ENCODE measurements at places on chromosomes 5 and 9.

DNA sequence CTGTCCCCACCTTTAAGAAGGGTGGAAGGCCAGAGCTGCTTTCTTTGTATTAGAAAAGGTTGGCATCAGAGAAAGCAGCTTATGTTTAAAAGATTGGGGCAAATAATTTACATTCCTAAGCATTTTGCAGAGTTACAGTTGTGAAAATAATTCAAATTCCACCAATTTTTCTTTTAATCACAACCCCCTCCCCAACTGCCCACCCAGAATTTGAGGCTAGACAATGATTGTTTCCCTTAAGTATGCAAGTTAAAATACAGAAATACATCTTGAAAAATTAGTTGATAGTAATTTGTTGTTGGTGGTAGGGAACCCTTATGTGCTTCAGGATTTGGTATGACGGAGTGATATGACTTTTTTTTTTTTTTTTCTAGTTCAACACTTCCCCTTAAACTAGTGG, 133.0 kb downstream of the ZSWIM6 start:
- DNase-seq, result no peak

GRCh38 chr9:130891688-130892476, 4.7 kb downstream of the QRFP start:
- DNase-seq, result no peak

GRCh38 chr9:124197177-124198095, 60.3 kb upstream of the NEK6 start:
- DNase-seq, result peak; percentile 86

DNA sequence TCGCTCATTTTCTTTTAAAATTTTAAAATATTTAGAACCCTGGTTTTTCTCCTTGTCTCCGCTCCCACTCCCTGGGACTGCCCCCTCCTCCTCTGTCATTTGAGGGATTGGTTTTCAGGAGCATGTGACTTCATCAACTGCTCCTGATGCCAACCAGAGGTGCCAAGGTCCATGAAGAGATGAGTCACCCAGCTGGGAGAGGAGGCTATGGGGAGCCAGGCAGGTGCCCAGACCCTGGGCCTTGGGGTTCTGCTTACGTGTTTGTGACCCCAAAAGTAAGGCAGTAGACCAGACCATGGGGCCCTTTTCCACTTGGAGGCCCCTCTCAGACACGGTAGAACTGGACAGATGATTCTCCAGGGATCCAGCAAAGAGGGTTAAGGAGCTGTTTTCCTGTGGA, 167.0 kb downstream of the FGF18 start:
- DNase-seq, result no peak

DNA sequence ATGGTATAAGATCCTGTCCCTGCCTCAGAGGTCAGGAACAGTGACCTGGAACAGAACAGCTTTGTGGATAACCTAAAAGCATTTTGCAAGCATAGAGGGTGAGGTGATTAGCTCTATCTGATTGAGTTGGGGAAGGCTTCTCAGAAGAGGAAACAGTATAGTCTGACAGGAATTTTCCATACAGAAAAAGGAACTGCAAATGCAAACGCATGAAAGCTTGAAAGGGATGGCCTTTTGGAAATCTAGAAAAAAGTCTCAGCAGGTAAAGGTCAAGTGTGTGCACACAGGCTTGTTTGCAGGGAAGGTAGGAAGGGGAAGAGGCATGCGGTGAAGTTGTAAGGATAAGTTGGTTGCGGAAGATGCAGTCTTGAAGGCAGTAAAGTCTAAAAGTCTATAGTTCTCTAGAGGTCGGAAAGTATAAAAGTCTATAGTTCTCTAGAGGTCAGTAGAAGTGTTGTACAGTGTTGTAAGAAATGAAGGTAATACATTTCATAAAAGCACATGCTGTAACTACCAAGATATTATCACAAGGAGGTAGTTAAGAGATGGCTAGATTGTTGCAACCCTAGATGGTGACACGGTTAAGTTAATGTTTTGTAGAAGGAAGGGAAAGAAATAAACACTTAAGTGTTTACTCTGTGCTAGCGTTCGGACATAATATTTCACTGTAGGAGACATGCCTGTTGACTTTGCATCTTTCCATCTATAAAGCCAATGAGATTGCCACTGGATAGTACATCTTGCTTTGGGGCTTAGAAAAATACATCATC, 16.7 kb upstream of the HSPB3 start:
- DNase-seq, result no peak

DNA sequence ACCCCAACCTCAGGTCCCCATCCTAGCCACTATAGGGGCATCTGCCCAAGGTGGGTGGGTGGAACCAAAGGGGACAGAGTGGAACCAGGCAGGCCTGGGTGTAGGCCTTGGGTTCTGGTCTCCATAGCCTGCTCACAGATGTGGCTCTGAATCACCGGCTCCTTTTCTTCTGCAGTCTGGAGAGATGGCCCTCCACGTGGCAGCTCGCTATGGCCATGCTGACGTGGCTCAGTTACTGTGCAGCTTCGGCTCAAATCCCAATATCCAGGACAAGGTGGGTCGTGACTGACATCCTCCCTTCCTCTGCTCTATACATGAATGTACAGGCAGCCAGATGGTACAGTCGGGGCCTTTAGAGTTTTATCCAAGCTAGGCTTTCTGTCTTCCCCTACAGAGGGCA, 77.3 kb upstream of the CTSL start:
- DNase-seq, result no peak

GRCh38 chr5:105034401-105034763, 1471.8 kb upstream of the NUDT12 start:
- DNase-seq, result no peak

- no peak for DNase-seq
Measured at GRCh38 chr5:61401726-61402125, 69.7 kb downstream of the ZSWIM6 start.

DNA sequence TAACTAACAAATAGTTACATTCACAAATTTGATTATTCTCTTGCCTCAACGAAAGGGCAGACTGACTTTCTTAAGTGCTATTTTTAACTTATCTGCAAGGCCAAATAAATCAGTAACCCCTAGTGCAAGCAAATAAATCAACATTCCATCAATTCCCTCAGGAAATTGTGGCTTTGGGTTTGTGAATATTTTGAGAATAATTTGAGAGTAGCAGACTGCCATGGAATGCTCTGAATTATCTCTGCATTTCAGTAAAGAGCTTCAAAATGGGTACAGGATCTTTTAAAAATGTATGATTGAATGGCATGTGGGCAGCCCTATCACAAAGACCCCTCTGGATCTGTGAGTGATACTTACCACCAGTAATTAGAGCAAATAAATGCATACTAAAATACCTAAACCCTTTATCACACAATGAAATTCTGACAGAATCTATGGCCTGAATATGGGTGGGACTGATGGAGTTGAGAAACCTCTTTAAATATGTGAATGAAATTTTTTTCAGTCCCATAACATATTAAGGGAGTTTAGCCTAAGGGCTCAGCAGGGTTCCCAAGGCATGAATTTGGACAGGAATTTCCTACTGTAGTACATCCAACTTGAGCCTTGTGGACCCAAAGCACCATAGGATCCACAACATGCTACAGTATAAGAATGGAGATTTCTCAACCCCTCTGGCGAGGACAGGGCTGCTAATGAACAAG, 92.5 kb upstream of the ITGA2 start:
- no peak for DNase-seq

- DNase-seq, result peak; percentile 28
Measured at GRCh38 chr5:143396353-143396940, 7.0 kb downstream of the NR3C1 start.

- DNase-seq, result no peak
Measured at GRCh38 chr5:55997742-55998351, 3.1 kb upstream of the IL6ST start.

DNA sequence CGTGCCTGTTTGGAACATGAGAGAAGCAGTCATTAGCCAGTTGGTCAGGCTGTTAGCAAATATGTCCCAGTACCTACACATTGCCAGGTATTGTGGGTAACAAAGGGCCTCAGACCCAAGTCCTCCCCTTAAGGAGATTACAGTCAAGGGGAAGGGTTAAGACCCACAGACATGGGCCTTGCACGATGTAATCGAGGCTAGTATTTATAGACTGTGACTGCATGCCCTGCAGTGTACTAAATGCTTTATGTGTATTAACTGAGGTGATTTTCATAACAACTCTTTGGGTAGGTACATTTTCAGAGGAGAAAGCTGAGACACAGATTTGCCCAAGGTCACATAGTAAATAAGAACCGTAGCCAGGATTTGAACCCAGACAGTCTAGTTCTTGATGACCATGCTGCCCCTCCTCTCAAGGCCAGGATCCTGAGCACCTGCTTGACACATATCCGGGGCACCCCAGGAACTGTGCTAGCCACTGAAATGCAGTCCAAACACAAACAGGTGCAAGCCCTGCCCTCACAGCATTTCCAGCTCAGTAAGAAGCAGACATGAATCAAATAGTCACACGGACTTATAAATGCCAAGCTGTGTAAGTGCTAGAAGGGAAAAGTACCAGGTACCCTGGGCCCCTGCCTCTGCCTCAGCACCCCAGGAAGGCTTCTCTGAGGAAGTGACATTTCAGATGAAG, 32.0 kb upstream of the GRPEL2 start:
- DNase-seq, result no peak

DNA sequence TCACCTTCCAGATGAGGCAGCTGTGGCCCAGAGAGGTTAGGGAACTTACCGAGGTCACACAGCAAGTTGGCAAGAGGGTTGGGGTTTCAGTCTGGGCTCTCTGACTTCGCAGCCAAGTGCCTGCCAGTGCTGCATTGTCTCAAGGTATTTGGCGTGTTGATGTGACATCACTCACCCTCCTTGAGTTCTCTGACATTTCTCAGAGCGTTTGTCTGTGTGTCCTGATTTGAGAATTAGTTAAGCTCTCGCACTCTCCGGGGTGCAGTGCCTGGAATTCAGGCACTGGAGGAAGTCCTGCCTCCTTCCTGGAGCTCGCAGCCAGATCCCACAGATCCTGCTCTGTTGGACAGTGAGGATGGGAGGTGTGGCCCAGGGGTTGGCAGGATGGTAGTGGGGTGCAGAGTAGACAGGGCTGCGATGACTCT, 25.7 kb downstream of the WWC1 start:
- DNase-seq, result no peak

DNA sequence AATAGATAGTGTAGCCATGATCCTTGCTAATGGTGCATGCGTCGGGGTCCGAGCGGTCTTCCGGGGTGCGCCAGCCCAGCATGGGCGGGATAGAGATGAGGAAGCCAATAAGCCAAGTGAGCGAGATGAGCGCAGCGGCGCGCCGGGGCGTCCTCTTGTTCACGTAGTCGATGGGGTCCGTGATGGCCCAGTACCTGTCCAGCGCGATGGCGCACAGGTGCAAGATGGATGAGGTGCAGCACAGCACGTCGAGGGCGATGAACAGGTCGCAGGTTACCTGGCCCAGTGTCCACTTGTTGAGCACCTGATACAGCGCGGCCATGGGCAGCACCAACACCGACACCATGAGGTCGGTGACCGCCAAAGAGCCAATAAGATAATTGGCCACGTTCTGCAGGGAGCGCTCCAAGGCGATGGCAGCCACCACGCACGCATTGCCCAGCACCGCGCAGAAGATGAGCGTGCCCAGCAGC, 1.1 kb downstream of the HTR1A start:
- no peak for DNase-seq
